ENCODE measurements at places on chromosomes 6 and 20.

- no peak for DNase-seq
These were observed 51.4 kb downstream of the TGM2 start for GRCh38 chr20:38113401-38114325.

DNA sequence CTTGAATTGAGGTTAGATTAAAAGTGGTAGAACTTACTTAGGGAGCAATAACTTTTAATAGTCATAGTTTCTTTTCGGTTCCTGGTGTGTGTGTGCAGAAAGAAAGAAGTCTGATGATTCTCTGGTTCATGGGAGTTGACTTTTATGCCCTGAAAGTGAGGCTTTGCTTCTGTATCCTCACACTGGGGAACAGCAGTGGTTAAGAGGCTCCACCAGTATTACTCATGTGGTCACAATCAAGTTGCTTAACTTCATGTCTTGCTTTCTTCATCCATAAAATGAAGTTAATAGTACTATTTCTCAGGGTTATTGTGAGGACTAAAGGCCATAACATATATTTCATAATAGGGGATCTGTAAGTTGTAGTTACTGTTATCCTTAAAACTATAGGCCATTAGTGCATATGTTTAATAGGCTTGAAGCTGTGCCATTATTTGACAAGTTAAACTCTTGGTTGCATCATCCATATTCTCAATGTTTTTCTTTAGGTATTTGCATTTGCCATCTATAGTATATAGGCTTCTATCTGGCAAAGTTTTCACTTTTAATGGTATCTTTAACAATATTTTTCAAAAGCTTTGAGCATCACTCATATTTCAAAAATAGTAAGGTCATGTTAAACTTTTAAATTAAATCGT, 262.4 kb downstream of the PLCB1 start:
- DNase-seq = no peak

DNA sequence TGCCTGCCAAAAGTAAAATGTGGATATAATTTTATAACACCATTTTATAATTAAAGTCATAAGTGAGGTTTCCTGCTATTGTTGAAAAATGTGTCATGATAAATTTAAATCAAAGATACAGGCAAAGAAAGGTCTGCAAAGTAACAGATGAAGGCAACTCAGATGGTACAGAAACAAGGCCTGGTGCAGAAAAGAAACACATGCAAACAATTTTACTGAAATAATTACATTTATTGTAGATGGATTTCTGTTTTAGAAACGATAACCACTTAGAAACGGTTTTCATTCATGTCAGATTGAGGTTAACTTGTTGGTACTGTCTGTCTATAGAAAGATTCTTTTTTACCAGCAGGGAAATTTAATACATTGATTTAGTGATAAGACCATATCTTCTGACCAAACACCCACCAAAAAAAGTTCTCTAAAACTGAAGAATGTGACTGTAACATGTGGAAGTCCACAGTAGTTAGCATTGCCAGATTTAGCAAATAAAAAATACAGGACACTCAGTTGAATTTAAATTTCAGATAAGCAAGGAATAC, 105.5 kb upstream of the FERMT1 start:
- DNase-seq = no peak

DNA sequence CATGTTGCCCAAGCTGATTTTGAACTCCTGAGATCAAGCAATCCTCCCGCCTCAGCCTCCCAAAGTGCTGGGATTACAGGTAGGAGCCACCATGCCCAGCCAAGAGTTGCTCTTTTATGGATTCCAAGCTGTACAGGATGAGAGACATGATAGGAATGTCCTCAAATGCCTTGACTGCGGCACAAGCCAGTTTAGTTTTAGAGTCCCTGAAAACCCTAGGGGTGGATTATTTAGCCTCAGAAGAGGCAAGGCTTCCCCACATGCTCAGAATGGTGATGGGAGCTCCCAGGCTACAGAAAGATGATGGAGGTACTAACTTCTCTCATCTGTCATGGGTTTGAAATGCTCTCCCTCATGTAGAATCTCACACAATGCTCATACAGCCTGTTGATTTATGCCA, 280.5 kb upstream of the PRND start:
- no peak for DNase-seq

DNA sequence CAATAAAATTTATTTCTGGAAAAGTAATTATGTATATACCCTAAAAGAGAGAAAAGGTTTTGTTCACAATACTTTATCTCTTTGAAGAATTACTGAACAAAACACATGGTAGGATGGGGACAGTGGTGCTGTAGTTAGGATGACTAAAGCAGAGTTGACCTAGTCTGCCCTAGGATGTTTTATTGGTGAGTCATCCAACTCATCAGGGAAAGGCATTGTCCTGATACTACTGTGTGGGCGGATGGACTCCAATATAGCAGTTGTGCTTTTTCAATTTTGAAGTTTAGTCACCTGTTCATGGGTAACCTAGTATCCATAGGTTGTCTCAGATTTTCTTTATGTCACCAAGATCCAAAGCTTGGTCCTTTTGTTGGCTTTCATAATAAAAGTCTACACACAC, 53.3 kb upstream of the EYS start:
- DNase-seq = no peak
